Ovary (tissue), 10 donors: ENCODE measurements at places on chromosomes 11 and 22.

GRCh38 chr22:18111759-18112330, 1.2 kb downstream of the TUBA8 start:
- no peak for DNase-seq

DNA sequence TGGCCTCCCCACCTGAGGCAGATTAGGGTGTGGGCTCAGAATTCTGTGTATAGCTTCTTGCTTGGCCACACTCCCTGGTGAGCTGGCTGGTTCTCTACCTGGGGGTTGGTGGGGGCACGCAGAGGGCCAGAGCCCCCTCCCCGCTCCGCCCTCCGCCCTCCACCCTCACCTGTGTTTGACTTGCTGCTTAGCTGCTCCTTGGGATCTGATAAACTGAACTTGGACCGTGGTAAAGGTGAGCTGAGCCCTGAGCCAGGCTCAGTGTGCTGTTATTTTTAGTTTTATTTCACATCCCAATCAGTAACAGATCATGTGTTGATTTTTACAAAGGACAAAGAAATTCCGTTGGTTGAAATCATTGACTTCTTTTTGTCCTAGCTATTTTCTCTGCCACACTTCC, 2.0 kb downstream of the OVOL1 start:
- DNase-seq, result no peak

DNA sequence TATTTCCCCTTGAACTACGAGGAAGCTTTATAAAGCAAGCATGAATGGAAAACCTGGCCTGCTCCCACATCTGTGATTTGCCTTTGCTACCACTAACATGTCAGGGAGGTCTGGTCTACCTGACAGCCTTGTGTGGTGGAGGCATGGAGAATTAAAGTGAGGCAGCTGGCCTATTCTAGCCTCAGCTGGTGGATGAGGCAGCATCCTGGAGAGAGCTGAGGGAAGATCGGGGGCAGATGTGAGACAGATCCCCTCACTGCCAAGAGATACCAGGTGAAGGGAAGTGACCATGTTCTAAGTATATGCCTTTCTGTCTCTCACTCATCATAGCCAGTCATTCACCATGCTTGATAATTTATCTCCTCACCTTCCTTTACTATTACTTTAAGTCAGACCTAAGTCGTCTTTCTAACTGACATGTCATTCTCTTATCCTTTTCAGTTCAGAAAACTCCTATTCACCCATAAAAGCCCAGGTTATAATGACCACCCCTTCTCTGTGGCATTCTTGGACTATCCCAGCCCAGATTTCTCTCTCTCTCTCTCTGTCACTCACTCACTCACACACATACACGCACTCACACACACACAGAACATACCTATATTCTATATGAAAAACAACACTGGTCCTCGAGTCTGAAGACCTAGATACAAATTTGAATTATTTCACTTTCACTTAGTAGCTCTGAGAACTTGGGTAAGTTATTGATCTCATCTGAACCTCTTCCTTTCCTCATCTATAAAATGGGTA, 90.7 kb downstream of the CSNK2A3 start:
- DNase-seq, result no peak

- DNase-seq, result no peak
Observed at GRCh38 chr11:64516226-64516625, 74.8 kb upstream of the SLC22A12 start.

- DNase-seq, result no peak
Observed at GRCh38 chr22:29093501-29094300, 20.9 kb downstream of the KREMEN1 start.
